Posterior vena cava (tissue), 2 donors: ENCODE measurements at places on chromosomes 1 and 21. TPM values are rescaled to one million over a fixed set of nuclear protein-coding genes. Genes with fewer than 3 reads are reported as not detected.

The CYP4A22 gene
- 0.10 TPM for total RNA-seq

The MRPL20 gene
- total RNA-seq: 69.7 TPM

The RNU1-2 gene
- 12,584 TPM for total RNA-seq

The DMRTA2 gene
- total RNA-seq: not detected

The TMEM269 gene
- total RNA-seq: not detected

The CYP2J2 gene
- total RNA-seq: not detected

The STX12 gene
- 62.9 TPM for total RNA-seq

The GJA4 gene
- total RNA-seq: 26.8 TPM

The THEM5 gene
- total RNA-seq: not detected

The S1PR1 gene
- total RNA-seq: 62.3 TPM

The TENT5C gene
- total RNA-seq: 12.4 TPM

The ANXA9 gene
- not detected for total RNA-seq

- DNase-seq: peak; percentile 24
These were observed 185.0 kb downstream of the MATN1 start for GRCh38 chr1:30538226-30538992.

DNA sequence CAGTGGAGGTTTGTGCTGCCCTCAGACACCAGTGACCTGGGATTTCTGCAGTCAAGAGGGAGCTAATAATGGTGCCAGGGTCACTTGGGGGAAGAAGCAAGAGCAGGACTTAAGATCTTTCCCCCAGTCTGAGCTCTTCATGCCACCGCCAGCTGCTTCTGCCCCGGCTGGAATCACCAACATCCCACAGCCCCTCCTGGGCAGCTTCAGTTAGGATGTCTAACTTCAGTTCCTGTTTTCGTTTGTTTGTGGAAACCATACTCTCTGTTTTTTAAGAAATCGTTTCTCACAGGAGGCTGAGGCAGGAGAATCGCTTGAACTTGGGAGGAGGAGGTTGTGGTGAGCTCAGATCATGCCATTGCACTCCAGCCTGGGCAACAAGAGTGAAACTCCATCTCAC is 25.6 kb upstream of the PRDM2 start:
- DNase-seq: no peak

DNA sequence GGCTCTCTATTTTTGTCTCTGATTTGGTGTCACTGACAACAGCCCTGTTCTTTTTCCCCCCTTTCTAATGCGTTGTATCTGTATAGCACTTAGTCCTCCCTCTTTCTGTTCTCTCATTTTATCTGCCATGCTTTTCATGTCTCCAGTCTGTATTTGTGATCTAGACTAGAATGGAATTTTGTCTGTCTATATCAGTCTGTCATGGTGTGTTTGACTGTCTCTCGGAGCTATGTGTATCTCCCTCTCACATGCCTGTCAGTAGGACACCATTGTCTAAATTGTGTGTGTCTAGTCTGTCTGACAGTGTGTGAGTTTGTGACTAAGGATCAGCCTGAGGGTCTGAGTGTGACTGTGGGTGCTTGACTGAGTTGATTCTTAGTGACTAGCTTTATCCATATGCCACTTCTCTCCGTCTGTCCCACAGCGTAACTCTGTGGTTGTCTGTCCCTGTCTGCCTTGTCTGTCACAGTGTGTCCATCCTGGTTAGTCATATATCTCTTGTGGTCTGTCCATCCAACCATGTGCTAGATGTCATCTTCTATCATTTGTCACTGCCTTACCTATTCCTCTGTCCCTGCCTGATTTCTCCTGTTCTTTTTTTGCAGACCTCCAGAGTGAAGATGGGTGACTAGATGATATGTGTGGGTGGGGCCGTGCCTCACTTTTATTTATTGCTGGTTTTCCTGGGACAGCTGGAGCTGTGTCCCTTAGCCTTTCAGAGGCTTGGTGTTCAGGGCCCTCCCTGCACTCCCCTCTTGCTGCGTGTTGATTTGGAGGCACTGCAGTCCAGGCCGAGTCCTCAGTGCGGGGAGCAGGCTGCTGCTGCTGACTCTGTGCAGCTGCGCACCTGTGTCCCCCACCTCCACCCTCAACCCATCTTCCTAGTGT is 1.4 kb upstream of the B4GALT2 start:
- DNase-seq: peak; percentile 68

DNA sequence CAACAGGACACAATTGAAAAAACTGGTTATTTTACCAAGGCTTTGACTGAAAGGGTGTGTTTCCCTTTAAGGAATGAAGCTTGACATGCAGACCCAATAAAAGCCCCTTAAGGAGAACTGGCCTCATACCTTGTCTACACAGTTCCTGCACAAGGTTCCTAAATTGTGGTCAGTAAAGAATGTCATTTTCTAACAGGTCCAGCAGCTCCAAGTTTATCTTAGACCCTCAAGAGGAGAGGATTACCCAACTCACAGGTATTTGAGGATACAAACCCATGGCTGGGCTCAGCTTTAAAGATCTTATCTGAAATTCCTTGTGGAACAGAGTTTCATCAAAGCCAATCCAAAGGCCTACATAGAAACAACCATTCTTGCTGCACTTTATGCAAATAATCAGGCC is 31.4 kb upstream of the CBR3 start:
- DNase-seq: no peak

- no peak for DNase-seq
These were observed 433.3 kb downstream of the DISC1 start for GRCh38 chr1:232059726-232060374.

DNA sequence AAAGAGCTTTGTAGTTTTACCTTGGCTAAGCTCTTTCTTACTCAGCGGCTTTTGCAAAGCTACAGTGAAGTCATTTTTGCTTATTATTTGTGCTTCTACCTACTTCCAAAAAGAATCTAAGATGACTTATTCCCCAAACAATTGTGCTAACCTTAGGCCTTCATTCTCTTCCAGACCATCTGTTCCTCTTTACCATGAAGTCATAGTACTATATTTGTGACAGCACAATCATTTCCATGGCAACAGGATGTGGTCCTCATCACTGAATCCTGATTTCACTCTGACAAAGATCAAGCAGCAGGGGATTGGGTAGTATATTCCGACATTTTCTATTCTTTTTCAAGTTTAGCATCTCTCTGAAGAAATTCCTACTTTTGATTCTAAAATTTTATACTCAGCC is 24.8 kb upstream of the NMNAT2 start:
- no peak for DNase-seq

GRCh38 chr1:59731591-59731990 is 83.2 kb upstream of the HOOK1 start:
- DNase-seq: no peak

DNA sequence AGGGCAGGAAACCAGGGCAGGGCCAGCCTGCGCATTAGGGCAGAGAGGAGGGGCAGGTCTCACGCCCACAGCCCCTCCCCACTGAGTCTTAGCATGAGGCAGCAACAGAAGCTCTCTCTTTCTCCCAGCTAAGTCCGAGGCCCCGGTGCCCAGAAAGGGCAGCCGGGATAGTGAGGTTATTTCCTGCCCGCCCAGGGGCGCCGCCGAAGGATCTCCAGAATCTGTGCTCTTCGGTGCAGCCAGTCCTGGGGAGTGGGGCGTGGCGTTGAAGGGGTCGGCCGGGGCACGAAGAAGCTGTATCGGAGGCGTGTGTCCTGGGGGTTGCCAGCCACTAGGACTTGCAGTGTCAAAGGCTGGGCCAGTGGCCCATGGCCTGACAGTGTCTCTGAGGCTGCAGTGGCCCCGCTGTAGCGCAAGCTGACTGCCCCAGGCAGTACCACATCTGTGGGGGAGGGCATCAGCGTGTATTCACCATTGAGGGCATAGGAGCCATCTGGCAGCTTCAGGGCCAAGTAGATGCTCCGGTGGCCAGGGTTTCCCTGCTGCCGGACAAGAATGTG is 7.8 kb downstream of the ADAMTS4 start:
- peak; percentile 73 for DNase-seq

DNA sequence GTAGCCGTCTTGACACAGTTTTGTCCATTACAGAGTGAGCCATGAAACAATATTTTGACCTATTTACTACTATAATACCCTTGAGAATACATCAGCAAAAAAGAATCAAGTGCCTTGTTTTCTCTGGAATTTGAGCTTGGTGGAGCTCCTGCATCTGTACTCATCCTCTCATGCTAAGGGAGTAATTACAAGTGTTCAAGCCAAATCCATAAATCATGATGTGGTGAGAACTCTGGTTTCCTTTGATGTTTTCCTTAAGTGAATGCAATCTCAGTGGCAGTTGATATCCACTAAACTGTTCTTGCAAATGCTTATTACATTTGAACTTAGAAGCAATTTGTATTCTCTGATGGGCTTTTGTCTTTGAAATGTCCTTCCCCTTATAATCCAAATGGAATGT is 824.6 kb upstream of the TMPRSS15 start:
- no peak for DNase-seq

DNA sequence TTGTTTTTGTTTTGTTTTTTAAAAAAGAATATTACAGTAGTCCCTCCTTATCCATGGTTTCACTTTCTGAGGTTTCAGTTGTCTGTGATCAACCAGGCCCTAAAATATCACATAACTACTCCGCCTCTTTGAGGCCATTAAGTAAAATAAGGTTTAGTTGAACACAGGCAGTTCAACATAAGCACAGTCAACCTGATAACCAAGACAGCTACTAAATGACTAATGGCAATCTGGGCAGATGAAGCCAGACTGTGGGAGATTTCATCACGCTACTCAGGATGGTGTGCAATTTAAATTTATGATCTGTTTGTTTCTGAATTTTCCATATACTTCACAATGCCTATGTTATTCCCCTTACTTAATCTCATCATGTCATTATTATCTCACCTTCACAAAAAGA is 30.1 kb downstream of the LDLRAD1 start:
- no peak for DNase-seq

GRCh38 chr1:63873751-63874150 is 99.9 kb downstream of the ROR1 start:
- DNase-seq: no peak

- DNase-seq: no peak
These were observed 5.5 kb upstream of the SNAPIN start for GRCh38 chr1:153652805-153653500.

- DNase-seq: no peak
These were observed 199.6 kb downstream of the RGS7 start for GRCh38 chr1:241157435-241157834.

GRCh38 chr1:177631770-177632169 is 338.1 kb downstream of the SEC16B start:
- no peak for DNase-seq

DNA sequence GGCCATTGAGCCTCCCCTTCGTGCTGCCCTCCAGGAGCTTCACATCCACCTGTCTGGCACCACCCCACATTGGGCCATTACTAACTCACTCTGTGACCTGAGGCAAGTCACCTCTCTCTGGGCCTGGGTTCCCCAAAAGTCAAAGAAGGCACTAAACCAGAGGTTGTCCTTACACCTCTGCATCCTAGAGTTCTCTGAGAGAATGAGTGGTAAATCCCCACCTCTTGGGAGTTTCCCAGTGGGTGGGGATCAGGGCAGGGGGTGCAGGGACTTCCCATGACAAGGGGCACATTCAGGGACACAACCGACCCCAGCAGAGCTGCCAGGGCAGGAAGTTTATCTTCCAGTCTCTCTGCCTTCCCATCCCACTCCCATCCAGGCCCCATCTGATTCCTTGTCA is 99.7 kb downstream of the EPHB2 start:
- no peak for DNase-seq

- no peak for DNase-seq
These were observed 48.6 kb downstream of the HIVEP3 start for GRCh38 chr1:41870076-41870562.

DNA sequence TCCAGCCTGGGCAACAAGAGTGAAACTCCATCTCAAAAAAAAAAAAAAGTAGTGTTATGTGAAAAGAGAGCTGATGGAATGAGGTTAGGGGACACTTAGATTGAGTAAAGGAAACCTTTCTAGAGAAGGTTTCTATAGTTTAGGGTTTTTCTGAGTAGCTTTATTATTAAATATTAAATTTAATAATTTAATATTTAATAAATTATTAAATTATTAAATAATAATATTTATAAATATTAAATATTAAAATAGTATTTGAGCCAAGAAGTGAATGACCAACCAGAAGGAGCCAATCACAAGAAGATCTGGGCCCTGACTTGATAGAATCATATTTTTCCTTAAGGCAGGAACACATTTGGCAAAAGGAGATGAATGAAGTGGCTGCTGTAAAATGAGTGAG is 50.7 kb downstream of the ALG6 start:
- DNase-seq: no peak

DNA sequence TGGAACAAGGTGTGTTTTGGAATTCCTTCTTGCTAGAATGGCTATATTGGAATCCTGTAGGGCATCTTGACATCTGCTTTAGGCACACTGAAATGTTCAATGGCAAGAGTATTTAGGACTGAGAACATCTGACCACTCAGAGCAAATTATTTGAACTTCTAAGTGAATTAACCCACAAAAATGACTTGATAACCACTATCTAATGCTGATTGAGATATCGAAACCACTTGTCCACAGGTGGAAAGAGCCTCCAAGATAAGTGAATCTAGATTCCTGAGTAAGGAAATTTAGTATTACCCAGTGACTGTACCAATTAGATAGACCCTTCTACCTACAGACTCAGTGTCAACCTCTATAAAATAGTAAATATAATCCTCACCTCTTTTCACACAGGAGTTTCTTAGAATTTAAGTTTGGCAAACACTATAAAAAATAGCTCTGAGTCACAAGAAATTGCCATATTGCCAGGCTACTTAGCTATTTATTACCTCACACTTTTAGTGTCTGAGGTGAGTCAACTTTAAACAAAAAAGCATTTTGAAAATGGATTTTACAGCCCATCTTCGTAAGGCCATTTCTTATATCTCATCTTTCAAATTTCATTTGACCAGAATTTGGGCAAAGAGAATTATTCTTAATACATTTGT is 421.8 kb downstream of the PTBP2 start:
- no peak for DNase-seq

DNA sequence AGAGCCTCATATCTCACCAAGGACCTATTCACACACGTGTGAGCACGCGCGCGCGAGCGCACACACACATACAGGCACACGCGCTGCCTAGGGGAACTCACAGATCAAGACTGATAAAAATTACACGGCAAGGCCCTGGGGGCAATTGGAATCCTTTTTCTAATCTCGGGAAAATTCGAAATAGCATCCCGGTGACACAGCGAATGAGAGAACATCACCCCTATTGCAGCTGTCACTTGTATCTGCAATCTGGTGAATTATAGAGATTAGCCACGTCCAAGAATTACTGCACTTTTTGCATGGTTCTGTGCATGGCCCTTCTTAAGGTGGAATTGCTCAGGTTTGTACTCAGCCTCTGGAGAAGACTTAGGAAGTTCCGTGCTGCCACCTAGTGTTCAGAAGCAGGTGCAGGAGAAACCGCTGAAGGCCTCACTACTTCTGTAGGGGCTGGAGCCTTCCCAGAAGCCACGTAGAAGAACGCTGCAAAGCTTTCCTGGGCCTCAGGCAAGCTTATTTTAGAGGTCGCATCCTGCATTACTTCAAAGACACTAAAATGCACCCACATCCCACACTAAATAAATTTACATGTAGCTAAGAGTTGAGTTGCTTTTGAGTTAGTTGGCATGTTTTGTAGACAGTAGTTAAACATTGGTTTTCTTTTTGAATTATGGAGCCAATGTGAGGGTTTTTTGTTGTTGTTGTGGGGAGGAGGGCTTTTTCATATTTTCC is 229.2 kb upstream of the CAMK1G start:
- no peak for DNase-seq
